ENCODE measurements at places on chromosomes 5 and 9. TPM values are rescaled to one million over a fixed set of nuclear protein-coding genes. Genes with fewer than 3 reads are reported as not detected.

The IRX4 gene
- not detected for total RNA-seq

The DDX4 gene
- not detected for total RNA-seq

The CCNO gene
- not detected for total RNA-seq

The GBA2 gene
- 76.3 TPM for total RNA-seq

The CCDC171 gene
- total RNA-seq: 1.4 TPM

Data from right atrium auricular region (tissue), 2 donors.